ENCODE measurements at places on chromosomes 7 and 10.

GRCh38 chr7:109246330-109247077 is 676.8 kb downstream of the DNAJB9 start:
- peak; percentile 57 for DNase-seq

GRCh38 chr10:71542478-71542877 is 145.8 kb downstream of the CDH23 start:
- DNase-seq = no peak

DNA sequence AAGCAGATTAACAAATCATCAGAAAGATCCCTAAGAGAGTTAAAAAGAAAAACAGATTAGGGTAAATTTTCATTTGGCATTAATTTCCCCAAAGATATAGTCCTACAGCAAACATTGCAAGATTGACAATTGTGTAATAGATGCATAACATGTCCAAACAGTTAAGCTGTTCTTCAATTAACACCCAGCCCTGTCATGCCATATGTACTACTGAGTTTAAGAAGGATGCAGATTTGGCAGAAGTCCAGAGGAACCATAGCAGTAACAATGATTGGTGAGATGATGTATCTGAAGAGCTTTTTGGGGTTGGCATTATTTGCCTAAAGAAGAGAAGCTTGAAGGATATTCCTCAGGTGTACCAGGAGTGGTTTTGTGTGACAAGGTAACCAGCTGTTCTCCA is 287.6 kb downstream of the LRMDA start:
- no peak for DNase-seq

DNA sequence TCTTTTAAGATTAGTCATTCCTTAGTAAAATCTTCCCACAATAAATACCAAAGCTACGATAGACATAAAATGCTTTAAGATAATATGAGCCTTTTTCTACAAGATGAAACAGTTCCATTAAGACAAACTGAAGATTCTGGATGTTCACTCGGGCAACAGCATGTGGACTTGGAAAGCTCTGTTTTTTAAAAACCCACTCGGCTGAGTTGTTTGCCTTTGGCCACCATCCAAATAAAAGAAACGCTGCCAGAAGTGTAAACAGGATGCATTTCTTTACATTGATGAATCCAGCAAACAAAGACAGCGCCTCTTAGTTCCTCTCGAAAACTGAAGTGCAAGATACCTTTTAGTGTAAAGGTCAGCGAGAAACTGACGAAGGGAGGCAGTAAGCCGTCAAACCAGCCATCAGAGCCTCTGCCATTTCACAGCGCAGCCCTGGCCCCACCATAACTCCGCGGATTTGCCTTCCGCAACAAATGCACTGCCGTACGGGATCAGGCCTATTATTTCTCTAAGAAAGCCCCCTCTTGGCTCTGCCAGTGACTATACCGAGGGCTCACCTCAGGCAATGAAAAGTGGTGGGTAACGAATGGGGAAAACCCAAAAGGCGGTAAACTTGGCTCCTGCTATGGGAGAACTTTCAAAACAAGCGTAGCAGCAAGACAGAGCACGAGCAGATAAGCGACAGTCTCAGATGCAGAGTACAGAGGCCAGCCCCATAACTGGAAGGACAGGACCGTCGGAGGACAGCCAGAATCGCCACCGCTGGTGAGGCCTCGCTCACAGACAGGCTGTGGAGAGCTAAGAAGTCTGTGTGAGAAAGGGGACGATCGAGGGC is 41.4 kb downstream of the GNA12 start:
- peak; percentile 81 for DNase-seq

GRCh38 chr10:96310321-96310669 is 6.1 kb downstream of the DNTT start:
- DNase-seq = no peak

GRCh38 chr7:69654381-69654780 is 56.1 kb downstream of the AUTS2 start:
- DNase-seq = no peak

GRCh38 chr7:86961686-86962085 is 97.8 kb downstream of the ELAPOR2 start:
- DNase-seq = peak; percentile 39

DNA sequence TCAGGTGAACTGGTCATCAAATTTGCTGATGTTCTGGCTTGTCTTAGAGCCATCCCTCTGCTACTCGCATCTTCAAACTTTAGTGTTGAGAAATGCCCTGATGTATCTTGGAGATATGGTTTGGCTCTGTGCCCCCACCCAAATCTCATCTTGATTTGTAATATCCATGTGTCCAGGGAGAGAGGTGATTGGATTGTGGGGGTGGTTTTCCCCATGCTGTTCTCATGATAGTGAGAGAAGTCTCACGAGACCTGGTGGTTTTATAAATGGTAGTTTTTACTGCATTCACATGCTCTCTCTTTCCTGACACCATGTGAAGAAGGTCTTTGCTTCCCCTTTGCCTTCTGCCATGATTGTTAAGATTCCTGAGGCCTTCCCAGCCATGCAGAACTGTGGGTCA is 74.0 kb upstream of the AFAP1L2 start:
- no peak for DNase-seq

DNA sequence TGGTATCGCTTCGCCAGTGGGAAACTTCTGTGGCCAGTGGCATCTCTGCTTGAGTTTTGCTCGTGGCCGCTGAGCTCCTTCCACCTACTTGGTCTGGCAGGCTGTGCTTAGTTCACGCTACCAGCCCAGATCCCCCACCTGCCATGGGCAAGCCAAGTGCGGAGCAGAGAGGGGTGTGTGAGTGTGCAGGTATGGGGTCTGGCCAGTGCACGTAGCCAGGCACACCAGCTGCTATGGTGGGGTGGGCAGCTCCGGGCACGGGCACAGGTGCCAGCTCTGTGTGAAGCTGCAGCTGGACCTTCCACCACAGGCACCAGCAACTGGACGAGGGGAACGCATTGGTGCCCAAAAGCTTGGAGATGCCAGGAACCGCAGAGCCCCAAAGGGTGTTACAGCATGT is 56.5 kb downstream of the ZNF777 start:
- DNase-seq = no peak

GRCh38 chr10:60731134-60731885 is 47.0 kb upstream of the CDK1 start:
- DNase-seq = peak; percentile 10

DNA sequence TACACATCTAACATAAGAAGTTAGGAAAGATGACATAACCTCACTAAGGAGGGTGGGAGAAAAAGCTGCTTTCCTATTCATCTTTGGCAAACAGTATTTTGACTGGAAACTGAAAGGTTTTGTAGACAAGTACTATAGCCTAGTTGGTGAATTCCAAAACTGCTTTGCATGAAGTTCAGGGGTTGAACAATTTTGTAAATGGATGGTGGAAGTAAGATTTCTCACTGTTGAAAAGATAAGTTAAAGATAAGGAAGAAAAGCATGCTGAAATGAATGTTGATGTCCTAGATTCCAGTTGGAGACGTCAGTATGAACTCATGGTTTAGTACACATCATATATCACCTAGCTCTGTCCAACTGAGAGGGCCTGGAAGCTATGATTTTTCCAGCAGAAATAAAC is 159.1 kb upstream of the FEZF1 start:
- DNase-seq = no peak

- no peak for DNase-seq
Observed at GRCh38 chr7:133755901-133756300, 371.2 kb upstream of the LRGUK start.

GRCh38 chr7:1539882-1540775 is 9.6 kb downstream of the MAFK start:
- no peak for DNase-seq

DNA sequence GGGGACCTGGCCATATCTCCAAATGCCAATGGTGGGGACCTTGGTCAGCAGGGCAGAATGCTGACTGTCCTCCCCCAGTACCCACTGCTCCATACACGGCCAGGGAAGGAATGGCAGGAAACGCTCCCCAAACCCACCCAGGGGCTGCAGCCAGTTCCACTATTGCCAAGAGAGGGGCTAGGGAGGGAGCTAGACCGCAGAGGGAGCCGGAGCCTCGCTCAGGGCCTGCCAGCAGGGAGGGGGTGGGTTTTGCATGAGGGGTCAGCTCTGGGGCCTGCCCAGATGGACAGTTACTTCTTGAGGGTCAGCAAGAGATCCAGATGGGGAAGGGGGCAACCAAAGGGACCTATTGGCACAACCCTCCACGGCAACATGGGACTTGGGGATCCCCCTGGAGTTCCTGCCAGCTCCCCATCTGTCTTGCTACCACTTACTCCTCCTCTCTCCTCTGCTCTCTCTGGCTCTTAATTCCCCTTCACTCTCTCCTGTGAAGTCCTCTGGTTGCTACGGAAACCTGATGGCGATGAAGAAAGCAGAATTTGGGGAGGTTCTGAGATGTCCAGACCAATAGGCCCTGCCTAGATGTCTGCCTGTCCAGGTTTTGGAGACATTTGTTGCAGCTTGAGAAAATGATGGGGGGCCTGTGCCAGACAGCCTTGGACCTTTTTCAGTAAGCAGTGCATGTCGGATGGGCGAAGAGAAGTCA is 12.6 kb downstream of the FGF8 start:
- no peak for DNase-seq

GRCh38 chr10:122307669-122308416 is 36.7 kb downstream of the BTBD16 start:
- peak; percentile 99 for DNase-seq

- DNase-seq = no peak
Observed at GRCh38 chr7:50418526-50419290, 31.4 kb downstream of the FIGNL1 start.

DNA sequence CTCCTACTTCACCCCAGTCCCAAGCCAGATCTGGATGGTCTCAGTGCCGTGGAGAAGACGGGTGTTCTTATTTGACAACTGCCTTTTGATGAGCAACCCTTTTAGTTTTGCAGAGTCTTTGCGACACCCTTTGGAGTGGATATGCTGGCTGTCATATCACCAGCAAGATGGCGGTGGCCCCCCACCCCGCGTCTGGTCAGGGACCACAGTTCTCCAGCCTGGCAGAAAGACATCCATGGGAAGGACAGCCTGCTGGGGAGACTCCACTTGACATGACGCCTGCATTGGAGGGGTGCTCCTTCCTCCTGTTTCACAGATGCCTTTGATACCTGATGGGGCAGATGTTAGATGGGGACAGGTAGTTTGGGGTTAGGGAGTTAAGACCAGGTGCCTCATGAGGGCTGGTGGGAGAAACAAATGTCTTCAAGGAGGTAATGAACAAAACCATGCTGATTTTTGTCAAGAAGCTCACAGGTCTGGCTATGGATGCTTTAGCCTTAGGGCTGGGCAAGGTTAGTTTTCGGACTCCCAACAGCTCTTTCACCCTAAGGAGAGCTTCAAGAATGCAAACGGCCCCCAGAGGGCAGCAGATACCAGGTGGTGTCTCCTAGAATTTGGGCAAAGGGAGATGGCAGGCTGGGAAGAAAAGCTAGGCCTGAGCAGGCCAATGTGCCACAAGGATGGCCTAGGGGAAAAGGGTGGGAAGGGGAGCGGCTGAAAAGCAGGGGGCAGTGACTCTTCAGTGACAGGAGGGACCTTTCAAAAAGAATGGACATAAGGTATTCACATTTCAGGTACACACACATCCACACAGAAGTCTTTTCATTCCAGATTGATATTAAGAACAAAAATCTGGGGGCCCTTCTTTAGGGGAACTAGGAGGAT is 95.2 kb downstream of the CLEC2L start:
- peak; percentile 44 for DNase-seq

DNA sequence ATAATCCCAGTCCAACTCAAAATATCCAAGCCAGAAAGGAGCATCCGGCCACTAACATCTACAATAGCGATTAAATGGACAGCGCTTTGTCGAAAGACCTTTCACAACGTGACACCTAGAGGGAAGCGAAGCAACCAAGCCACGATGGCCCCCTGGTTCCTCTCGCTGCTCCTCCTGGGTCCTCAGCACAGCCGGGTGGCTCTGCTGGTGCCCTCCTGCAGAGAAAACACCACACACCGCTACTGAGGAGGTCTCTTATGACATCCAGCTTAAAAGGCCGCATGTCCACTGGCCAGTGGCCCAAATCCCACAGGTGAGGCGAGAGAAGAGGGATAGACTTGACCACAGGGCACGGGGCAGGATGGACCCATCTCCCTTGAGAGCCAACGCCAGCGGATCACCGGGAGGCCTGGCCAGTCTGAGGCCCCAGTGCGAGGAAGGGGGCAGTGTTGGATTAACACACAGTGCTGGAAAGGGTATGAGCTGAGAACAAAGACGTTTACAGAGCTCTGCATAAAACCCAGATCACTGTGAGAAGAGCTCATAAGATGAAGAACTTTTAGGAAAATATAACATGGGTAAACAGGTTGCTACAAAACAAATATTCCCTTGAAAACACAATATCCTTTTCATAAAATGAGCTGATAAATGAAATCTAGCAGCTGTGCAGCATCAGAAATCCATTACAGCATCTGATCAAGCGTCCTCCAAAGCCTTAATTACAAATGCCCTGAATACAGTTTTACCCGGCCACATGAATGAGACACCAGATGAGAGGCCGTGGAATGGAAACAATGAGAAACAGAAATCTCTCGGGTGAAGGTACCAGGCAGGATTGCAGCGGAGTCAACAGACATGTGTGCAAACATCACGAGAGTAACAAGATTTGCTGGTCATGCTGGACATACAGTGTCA is 236.7 kb downstream of the DIP2C start:
- DNase-seq = peak; percentile 17

- peak; percentile 91 for DNase-seq
Observed at GRCh38 chr7:27102581-27103442, at the start of gene HOXA2. TSS of gene HOXA2 (minus strand) at chr7:27102683. CDS start at chr7:27102500, 183 bp downstream.

- peak; percentile 83 for DNase-seq
Observed at GRCh38 chr7:19405541-19405940, 260.3 kb upstream of the FERD3L start.

GRCh38 chr7:40015790-40016296 is 65.8 kb downstream of the CDK13 start:
- DNase-seq = peak; percentile 59

DNA sequence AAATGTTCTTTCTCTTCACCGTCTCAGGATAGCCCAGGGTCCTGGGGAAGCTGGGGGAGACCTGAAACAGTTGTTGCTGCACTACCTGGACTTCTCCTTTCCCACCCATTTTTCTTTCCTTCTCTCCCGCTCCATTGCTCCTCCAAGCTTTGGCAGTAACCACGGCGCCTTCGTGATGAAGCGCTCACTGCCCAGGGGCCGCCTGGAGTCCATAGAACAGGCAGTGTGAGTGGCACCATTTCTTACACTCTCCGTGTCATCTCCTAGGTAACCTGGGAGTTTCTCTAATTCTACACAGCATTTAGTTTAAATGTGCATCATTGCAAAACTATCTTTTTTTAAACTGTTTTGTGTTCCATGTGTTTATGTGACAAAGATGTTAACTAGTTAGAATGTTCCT is 40.3 kb upstream of the BHLHA15 start:
- DNase-seq = no peak

- no peak for DNase-seq
Observed at GRCh38 chr10:30467651-30468338, 33.8 kb downstream of the MAP3K8 start.

DNA sequence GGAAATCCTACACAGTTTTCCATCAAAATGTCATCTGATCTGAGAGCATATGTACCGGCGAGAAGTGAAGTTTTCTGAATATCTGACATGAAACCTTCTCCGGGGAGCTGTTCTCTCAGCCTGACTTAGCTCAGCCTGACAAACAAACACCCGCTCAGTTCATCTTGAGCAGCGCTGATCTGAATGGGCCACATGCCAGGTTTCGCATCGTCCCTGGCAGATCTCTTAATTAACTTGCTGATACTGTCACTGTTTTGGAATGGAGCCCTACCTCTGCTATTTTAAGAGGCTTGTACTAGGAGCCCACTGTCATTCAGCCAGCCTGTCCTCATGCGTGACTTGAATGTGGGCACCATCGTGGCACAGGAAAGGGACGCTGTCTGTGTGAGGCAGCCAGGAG is 109.2 kb downstream of the STRA8 start:
- DNase-seq = no peak

Measured in fibroblast of lung (primary cell).